Foreskin keratinocyte (primary cell): ENCODE measurements at places on chromosomes 1 and 21.

DNA sequence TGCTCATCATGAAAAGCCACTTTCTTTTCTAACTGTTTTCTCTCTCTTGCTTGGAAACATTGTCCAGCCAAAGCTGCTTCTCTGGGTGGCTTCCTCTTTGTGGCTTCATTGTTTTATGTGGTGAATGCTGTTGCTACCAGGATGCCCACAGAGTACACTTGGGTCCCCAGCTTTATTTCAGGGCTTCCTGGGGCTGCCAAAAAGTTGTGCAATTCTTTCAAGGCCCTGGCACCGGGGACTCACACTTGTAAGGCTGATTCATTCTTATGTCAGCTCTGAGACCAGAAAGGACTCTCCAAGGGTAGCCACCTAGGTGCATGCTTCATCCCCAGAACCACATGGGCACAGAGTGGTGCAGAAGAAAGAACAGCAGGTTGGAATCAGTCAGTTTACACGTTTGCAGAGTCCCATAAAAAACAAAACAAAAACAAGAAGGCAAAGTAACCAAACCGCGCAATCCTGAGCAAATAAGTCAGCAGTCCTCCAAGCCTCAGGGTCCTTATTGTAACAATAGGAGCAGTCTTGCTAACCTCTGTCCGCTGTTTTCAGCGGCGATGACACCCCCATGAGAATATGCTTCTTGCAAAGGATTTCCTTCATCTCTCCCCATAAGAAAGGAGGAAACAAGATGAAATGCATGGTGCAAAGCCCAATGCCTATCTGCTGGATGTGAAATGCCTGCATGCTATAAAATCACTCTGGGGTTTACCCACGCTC, 89.9 kb upstream of the SSX2IP start:
- no peak for DNase-seq

GRCh38 chr1:145960468-145961108, 2.8 kb upstream of the LIX1L start:
- no peak for DNase-seq

DNA sequence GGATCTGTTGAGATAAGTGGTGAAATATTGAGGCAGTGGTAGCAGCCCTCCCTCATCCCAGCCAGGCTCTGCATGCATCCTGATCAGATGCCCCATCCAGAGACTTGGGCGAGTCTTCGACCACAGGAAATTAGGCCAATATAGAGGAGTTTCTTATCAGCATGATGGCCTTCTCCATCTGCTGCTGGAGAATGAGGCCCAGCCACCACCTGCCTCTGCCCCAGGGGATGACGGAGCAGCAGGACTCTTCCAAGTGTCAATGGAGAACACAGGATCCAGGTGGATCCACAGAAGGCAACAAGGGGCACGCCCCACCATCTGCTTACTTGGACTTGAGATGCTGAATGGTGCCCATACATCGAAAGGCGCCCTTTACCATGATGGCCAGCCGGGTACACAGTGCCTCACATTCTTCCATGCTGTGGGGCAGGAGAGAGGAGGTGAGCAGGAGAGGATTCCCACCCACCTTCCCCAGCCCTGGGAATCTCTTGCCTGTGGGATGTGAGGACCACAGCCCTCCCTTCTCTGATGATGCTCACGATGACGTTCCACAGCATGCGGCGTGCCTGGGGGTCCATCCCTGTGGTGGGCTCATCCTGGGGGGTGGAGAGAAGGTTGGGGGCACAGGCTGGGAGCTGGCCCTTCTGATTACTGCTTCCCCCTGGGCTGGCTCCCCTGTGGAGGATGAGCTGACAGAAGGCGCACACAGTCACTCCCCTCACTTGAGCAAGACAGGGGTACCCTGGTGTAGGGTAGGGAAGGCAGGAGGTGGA, 91.5 kb upstream of the GCLM start:
- no peak for DNase-seq

GRCh38 chr1:60059468-60059867, 14.1 kb downstream of the C1orf87 start:
- DNase-seq: no peak

- DNase-seq: no peak
Measured at GRCh38 chr1:51365774-51366173, 35.4 kb upstream of the TTC39A start.

DNA sequence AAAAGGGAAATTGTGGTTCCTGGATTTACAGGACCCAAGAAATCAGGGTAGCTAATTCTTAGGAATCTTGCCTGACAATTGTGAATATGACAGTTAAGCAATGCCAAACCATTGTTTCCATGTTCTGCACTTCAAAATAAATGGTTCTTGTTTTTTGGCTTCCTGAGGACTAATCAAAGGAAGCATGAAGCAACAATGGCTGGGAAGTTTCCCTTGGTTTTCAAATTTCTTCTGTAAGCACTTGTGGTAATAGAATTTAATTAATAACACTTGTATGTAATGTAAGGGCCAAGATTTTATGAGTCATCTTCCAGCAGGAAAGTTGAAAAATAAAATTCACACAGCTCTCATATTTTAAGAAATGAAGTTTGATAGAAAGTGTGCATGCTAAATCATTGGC, 31.7 kb downstream of the JAM2 start:
- no peak for DNase-seq

DNA sequence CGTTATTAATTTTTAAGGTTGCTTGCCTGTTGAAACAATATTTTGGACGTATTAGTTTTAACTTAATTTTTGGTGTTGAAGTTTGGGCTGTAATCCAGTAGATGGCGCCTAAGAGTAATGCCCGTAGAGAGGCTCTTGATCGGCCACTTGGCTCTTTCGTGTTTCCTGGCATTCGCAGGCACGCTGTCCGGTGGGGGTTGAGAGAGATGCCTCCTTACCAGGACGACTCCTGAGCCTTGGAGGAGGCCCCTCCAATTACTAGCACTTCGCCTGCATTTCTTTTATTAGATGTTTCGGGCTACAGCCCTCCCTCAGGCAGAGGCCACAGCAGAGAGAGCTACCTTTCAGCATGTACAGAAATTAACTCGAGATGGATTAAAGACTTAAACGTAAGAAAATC, 12.0 kb downstream of the OR2M4 start:
- DNase-seq: peak; percentile 1

DNA sequence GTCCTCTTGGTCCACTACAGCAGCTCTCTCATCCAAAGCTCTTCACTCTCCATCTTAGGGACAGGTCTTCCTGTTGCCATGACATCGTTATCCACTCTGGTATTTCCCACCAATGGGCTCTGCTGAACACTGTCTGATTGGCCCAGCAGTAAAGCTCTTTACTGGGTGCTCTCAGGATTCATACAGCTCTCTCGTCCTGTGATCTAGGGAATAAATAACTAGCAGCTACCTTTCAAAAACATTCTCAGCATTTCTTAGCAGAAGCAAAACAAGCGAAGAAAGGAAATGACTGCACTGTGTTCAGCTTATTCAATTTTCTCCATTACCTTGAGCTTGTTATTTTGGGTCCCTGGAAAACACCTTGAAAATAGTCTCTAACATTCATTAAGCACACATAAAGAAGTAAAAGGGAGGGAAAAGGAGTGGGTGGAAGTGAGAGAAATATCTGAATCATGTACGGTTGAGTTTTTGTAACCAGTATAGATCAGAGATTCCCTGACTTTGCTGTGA, 163.4 kb upstream of the SGIP1 start:
- no peak for DNase-seq

DNA sequence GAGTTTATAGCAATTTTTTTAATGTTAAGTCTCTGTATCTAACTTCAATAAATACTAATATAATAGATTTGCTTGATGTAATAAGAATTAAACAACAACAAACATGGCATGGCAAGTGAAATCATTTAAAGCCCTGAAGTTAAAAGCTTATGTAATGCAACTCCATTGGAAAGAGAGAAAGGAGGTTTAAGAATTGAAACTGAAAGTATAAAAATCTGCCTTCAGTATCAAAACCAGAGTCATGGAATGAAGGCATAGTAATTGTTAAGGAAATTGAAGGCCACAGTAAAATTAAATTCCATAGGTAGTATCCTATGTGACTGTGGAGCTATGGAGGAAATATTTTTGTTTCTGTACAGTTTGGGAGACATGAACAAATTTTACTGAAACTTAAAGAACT, 55.1 kb downstream of the PRDX6 start:
- DNase-seq: no peak

DNA sequence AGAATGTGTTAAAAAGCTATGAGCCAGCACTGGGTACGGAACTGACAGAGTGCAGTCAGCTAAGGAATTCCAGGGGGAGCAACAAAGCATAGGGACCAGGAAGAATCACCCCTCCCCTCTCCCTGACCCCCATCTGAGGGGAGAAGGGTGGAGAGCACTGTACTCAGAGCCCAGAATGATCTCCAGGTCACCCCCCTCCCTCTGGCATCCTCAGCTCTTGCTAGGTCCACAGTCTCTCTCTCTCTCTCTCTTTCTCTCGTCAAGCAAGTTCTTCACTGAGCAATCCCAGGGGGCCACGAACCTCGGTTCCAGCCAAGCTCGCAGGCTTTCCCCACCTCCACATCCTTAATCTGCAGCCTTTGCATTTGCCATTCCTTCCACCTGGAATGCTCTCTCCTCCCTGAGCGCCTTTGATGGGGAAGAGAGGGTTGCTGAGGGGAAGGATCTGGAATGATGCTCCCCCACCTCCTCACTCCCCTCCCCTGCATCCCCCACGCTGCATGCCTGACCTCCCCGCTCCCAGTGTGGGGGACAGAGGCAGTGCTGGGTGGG, 6.7 kb upstream of the WASF2 start:
- DNase-seq: no peak
